ENCODE measurements at places on chromosomes 7 and 10.
A peak's percentile ranks its signal among the peaks of the same experiment; 100 is the strongest.

DNA sequence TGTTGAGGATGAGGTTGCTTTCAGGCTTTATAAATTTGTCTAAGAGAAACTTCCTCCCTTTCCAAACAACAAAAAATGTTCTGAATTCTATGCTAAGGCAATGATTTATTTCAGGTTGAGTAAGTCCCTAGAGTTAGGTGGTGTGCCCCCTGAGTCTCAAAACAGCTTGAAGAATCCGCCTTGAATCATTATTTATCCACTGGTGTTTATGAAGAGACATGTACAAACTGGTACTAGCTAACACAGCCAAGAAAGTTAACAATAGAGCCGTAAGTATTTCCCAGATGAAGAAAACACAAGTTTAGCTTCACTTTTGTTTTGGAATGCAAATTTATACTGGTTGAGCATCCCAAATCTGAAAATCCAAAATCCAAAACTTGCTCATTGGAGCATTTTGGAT, 66.2 kb upstream of the SRPK2 start:
- H3K27ac ChIP-seq: no peak overlapping the region
- DNase-seq: no peak
- H3K27me3 ChIP-seq: no peaks in the 10 kb centered on the region

DNA sequence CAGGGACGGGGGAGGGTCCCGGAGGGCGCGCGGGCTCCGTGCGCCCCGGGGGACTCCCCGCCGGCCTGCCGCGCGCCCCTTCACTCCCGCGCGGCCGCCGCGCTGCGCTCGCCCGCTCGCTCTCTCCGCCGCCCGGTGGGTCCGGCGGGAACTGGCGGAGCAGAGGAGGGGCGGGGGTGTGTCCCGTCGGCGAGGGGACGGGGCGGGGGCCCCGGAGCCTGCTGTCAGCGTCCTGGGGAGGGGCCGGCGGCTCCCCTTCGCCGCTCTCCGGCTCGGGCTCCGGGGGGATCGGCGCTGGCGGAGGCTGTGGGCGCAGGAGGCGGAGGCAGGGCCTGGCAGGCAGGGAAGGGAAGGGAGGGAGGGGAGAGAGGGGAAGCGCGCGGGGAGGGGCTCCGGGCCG, at the start of gene SH3PXD2A:
TSS of gene SH3PXD2A (minus strand) at position 153 of the 400 bp plus-strand sequence. CDS start 310 bp downstream, outside the sequence.
- H3K4me3 ChIP-seq: peak within 1 kb of the TSS; percentile 78
- no peaks in the 10 kb centered on the region for H3K36me3 ChIP-seq
- DNase-seq: no peak
- H3K27me3 ChIP-seq: no peaks in the 10 kb centered on the region
- H3K27ac ChIP-seq: peak within 1 kb of the TSS; percentile 36

DNA sequence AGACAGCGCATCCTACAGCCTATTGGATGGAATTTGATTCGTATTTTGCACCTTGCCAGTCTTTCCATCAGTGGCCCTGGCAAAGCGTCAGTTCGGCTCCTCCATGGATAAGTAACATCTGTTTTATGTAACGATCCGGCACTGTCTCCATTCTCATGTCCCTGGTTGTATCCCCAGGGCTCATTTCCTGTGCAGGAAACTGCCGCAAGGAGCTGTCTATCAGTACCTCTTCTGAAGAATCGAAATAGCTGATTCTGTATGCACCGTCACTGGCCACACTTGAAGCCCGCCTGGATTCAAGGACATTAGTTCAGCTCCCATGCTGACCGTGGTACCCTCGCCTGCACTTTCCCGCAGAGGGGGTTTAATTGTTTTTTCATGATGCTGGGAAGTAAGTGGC, 53.1 kb upstream of the NPS start:
- no peak overlapping the region for H3K27ac ChIP-seq
- no peaks in the 10 kb centered on the region for H3K27me3 ChIP-seq
- no peak overlapping the region for H3K4me3 ChIP-seq
- no peaks in the 10 kb centered on the region for H3K4me1 ChIP-seq
- no peaks in the 10 kb centered on the region for H3K36me3 ChIP-seq
- DNase-seq: no peak

DNA sequence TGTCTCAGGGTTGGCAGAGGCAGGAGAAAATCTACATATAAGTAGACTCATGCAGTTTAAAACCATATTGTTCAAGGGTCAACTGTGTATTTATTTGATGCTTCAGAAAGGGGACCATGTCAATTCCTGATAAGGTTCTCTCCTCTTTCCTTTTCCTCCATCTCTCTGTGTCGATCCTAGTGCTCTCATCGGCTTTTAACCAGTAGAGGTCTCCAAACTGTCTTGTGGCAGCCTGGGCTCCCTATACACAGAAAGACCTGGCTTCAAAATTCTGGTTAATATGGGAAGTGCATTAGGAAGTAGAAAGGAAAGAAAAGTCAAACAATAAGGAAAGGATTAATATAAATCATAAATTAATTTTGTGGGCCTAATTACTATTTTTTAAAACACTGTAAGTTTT, 304.4 kb upstream of the C7orf33 start:
- no peaks in the 10 kb centered on the region for H3K4me1 ChIP-seq
- H3K36me3 ChIP-seq: no peaks in the 10 kb centered on the region
- H3K27ac ChIP-seq: no peak overlapping the region
- H3K27me3 ChIP-seq: no peaks in the 10 kb centered on the region
- no peak for DNase-seq

GRCh38 chr7:25056368-25056767, 68.7 kb downstream of the CYCS start:
- no peak overlapping the region for H3K4me3 ChIP-seq
- H3K27ac ChIP-seq: no peak overlapping the region
- no peaks in the 10 kb centered on the region for H3K27me3 ChIP-seq
- no peak for DNase-seq

DNA sequence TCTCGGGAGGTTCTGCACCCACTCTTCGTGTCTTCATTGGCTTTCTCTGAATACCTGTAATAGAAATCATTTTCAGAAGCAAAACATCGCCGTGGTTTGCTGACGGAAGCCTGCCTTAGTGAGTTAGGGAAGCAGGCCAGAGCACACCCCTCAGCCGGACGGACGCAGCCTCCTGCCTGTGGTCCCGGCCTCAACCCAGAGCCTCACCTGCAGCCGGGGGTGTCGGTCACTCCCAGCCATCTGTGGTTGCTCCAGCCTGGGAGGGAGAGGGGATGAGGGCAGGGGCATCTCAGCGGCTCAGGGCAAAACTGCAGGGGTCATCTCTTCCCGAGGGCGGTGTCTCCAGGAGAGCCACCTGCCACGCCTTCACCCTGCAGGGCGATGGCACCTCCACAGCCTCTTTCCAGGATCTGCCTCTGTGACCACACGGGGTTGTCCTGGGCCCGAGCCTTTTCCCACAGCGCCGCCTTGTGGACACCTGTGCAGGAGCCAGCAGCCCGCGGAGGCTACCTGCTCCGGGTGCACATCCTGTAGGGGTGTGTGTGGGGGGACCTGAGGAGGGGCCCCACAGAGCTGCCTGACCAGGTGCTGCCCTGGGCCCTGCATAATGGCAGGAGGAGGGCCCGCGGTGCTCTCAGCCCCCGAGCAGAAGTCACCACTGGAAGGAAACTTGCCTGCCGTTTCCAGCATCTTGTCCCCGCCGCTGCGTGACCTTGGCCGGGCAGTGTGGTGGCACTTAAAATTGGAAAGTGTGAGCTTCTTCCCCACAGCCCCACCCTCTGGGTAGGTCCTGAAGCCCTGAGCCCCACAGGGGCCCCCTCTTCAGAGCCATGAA, 21.6 kb upstream of the AP5Z1 start:
- DNase-seq: peak; percentile 86
- no peaks in the 10 kb centered on the region for H3K4me1 ChIP-seq
- H3K27ac ChIP-seq: peak overlapping the region; percentile 4
- H3K27me3 ChIP-seq: no peaks in the 10 kb centered on the region
- H3K4me3 ChIP-seq: no peak overlapping the region
- H3K36me3 ChIP-seq: peaks cover 48% of the 10 kb centered on the region

GRCh38 chr10:65805993-65806392, 1119.8 kb upstream of the LRRTM3 start:
- no peaks in the 10 kb centered on the region for H3K36me3 ChIP-seq
- DNase-seq: no peak
- no peak overlapping the region for H3K27ac ChIP-seq
- H3K4me3 ChIP-seq: no peak overlapping the region
- H3K4me1 ChIP-seq: no peaks in the 10 kb centered on the region
